Vagina (tissue), 2 donors: ENCODE measurements at places on chromosomes 1 and 21. TPM values are rescaled to one million over a fixed set of nuclear protein-coding genes. Genes with fewer than 3 reads are reported as not detected.

Gene PLXNA2
- 38.3 TPM for total RNA-seq

Gene MIXL1
- not detected for total RNA-seq

Gene ADGRB2
- 3.9 TPM for total RNA-seq

Gene MYOC
- total RNA-seq: 19.4 TPM

Gene HES3
- total RNA-seq: not detected

Gene TFF1
- total RNA-seq: not detected

Gene C4BPB
- not detected for total RNA-seq

Gene KCNJ15
- total RNA-seq: 12.3 TPM

GRCh38 chr1:238346340-238346739 lies 455.6 kb upstream of the ZP4 start:
- no peaks in the 10 kb centered on the region for H3K27me3 ChIP-seq
- H3K36me3 ChIP-seq: no peaks in the 10 kb centered on the region
- no peak overlapping the region for H3K4me3 ChIP-seq
- no peak overlapping the region for H3K27ac ChIP-seq
- H3K4me1 ChIP-seq: no peaks in the 10 kb centered on the region

GRCh38 chr1:186806477-186806876 lies 22.3 kb upstream of the PLA2G4A start:
- H3K27ac ChIP-seq: no peak overlapping the region
- no peaks in the 10 kb centered on the region for H3K36me3 ChIP-seq
- no peaks in the 10 kb centered on the region for H3K27me3 ChIP-seq
- H3K4me3 ChIP-seq: no peak overlapping the region
- DNase-seq: no peak

DNA sequence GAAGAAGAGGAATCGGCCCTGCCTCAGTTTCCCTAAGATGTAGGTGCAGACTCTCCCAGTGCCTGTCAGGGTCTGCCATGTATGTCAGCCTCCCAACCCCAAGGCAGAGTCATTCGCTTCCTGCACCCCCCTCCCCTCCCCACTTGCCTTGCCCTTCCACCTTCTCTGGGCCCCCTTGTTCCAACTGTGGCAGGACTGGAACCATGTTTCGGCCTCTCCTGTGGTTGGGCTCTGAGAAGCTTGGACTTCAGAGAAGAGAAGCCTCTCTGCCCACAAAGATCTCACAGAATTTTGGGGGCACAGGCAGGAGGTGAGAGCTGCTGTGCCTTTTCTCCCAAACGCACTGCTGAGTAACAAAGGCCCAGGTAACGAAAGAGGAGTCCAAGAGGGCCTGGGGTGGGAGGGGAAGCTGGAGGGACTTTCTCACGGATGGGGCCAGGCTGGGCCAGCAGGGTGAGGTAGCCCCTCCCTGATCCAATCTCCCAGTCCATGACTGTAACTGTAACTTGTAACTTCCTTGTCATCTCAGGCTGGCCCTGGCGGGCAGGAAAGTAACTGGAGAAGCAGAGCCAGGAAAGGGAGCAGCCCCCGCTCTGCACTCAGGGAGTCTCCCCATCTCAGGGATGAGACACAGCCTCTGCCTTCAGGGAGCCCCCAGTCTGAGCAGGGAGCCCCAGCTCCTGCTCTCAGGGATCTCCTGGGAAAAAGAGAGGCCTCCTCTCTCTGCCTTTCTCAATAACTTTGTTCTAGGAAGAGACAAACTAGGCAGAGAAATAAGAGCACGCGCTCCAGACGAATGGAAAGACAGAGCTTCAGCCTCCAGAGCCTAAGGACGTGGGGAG lies 11.3 kb downstream of the CRABP2 start:
- H3K4me1 ChIP-seq: peaks cover 56% of the 10 kb centered on the region
- H3K4me3 ChIP-seq: no peak overlapping the region
- no peak for DNase-seq
- no peaks in the 10 kb centered on the region for H3K36me3 ChIP-seq

GRCh38 chr1:221164951-221165838 lies 286.0 kb downstream of the HLX start:
- no peak for DNase-seq
- no peak overlapping the region for H3K4me3 ChIP-seq
- H3K36me3 ChIP-seq: no peaks in the 10 kb centered on the region
- H3K27ac ChIP-seq: no peak overlapping the region

DNA sequence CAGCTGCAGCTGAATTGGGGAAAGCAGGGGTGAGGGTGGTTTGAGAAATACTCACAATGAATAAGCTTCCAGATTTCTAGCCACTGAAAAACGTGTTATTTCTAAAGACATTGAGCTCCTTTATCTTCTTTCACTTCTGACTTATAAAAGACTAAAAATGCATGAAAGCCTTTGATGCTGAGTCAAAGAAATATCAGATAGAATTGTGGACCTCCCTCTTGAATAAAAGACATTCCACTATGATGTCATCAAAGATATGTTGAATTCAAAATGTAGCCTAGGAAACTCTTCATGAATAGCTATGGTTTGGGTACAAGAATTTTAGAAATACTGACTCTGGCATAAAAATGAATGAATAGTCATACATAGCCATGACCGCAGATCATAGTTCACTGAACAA lies 44.7 kb upstream of the COL24A1 start:
- H3K27me3 ChIP-seq: no peaks in the 10 kb centered on the region
- no peaks in the 10 kb centered on the region for H3K36me3 ChIP-seq
- no peak overlapping the region for H3K27ac ChIP-seq
- no peaks in the 10 kb centered on the region for H3K4me1 ChIP-seq
- DNase-seq: no peak

DNA sequence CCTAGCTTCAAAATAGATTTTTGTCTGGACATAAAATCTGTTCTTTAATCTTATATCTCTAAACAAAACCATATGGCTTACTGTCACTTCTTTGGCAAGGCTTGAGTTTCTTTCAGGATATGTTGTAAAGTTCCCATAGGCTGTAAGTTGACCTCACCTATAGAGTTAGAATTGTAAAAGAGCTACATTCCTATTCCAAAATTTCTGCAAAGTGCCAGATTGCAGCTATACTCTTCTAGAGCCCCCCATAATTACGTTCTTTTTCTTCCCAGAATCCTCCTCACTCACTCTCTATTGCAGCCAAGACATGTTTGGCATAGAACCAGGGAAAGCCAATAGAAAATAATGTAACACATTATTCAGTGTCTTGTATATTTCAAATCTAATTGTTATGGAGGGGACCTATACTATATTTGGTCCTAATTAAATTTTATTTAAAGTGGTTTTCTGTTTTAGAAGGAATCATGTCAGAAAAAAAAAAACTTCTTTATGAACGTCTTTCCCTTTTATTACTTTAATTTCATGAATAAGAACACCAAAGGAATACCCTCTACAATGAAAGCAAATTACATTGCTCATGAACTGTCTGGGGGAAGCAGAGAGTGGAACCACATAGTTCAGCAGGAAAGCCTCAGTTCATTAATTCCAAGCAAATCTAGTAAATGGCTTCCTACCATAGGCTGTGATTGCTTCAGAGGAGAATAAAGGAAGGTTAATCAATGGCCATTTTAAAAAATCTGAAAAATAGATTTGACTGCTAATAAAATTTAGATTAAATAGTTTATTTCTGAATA lies 22.3 kb downstream of the CTTNBP2NL start:
- no peak overlapping the region for H3K4me3 ChIP-seq
- no peak for DNase-seq
- no peaks in the 10 kb centered on the region for H3K27me3 ChIP-seq
- H3K27ac ChIP-seq: no peak overlapping the region

GRCh38 chr1:30523055-30524020 lies 200.0 kb downstream of the MATN1 start:
- no peak for DNase-seq
- H3K27ac ChIP-seq: peak overlapping the region; percentile 75
- H3K4me3 ChIP-seq: no peak overlapping the region
- peaks cover 51% of the 10 kb centered on the region for H3K4me1 ChIP-seq
- H3K36me3 ChIP-seq: no peaks in the 10 kb centered on the region
- H3K27me3 ChIP-seq: no peaks in the 10 kb centered on the region

DNA sequence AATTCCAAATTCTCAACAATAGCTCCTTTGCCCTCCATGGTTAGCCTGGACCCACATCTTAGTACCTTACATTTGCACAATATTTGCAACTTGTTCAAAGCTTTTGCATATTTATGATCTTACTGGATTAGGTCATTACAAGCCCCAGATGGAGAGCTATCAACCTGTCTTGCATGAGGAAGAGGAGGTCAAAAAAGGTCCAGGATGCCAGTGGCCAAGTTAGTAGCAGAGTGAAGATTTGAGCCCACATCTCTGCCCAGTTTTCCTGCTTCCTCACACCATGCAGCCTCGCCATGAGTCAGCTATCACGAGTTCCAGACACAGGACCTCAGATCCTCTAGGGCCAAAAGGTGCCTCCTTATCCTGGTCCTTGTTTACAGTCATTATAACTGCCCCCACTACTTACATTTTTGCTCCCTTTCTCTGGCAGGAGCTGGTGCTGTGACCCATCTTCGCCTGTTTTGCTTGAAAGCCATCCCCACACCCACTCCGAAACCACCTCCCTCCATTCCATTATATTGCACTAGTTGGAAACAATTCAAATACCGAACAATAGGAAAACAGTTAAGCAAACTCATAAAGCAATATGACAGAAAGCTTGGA lies 5.0 kb upstream of the AHCYL1 start:
- peak; percentile 90 for DNase-seq
- H3K36me3 ChIP-seq: no peaks in the 10 kb centered on the region
- no peak overlapping the region for H3K4me3 ChIP-seq
- peaks cover 55% of the 10 kb centered on the region for H3K4me1 ChIP-seq
- no peaks in the 10 kb centered on the region for H3K27me3 ChIP-seq
- peak overlapping the region; percentile 31 for H3K27ac ChIP-seq

DNA sequence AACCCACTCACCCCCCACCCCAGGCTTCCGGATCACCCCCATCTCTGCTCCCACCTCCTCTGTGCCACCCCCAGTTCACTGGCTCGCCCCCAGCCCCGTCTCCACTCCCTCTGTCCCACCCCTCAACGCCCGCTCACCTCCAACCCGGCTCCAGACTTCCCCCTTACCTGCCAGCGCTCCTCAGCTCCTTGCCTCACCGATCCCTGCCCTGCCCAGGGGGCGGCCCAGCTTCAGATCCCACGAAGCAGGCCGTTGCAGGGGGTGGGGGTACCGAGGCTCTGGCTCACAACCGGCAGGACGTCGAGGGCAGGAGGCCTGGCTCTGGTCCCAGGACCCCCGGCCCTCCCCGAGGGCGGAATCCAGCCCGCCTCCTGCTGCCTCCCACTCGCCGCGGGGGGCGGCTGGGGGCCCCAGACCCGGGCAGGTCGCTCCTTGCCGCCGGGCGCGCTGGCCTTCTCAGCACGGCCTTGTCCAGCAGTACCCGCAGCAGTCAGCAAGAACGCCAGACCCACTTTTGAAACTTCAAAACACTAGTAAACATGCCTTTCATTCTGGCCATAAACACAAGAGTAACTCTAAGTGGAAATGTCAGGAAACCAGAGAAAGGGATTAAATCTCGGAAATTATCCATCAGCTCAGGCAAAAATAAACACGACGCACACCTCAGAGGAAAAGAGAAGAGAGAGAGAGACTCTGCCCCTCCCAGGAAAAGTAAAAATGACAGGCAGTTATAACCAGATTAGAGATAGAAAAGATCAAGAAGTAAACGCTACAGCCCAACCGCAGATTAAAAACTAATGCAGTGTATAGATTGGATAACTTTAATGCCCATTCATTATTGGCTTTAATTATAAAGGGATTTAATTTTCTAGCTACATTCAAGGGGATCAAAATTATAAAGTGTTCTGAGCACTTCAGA lies 1.0 kb upstream of the FAM89A start:
- no peaks in the 10 kb centered on the region for H3K36me3 ChIP-seq
- no peaks in the 10 kb centered on the region for H3K27me3 ChIP-seq
- H3K4me1 ChIP-seq: peaks cover 39% of the 10 kb centered on the region
- peak overlapping the region; percentile 81 for H3K27ac ChIP-seq
- no peak for DNase-seq

DNA sequence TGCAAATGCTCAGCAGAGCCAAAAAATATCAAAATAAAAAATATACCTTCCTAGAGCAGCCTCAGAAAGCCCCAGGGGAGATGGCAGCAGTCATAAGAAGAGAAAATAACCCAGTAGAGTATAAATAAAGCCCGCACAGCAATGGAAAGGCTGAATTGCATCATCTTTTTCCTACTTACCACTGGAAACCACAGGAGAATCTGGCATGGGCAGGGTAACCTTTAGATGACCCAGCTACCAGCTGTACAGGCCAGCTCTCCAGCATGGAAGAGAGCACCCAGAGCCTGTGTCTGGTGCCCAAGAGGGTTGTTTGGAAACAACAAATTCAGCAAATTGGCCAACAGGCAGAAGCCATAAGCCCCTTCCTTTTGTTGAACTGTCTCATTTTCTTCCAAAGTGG lies 253.1 kb downstream of the OMA1 start:
- DNase-seq: no peak
- H3K36me3 ChIP-seq: no peaks in the 10 kb centered on the region
- H3K27me3 ChIP-seq: no peaks in the 10 kb centered on the region
- no peaks in the 10 kb centered on the region for H3K4me1 ChIP-seq
- H3K4me3 ChIP-seq: no peak overlapping the region
- no peak overlapping the region for H3K27ac ChIP-seq

DNA sequence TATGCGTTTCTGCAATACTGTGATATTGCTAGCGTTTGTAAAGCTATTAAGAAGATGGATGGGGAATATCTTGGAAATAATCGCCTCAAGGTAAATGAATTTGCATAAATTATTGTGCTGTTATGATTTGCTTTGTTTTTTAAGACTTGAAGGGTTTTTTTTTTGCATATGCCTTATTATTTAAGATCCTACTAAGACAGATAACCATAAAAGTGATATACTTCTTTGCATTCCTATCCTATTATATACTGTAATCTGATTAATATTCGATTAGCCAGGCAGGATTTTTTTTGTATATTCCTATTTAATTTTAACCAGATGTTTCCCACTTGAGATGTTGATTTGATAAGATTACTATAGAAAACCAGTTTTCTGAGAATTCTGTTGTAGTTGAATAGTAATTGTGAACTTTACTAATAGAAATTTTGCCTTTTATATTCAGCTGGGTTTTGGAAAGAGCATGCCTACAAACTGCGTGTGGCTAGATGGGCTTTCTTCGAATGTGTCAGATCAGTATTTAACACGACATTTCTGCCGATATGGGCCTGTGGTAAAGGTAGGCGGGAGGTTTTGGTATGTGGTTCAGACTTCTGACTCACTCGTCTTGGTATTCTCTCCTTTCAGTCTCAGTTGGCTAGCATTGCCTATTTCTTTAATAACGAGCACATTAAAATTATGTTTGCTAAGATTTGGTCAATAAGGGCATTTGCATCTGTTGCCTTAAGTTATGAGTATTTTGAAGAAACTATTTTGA lies 56.8 kb downstream of the ZBTB17 start:
- peaks cover 49% of the 10 kb centered on the region for H3K36me3 ChIP-seq
- no peak overlapping the region for H3K27ac ChIP-seq
- H3K4me1 ChIP-seq: peaks cover 14% of the 10 kb centered on the region
- no peak overlapping the region for H3K4me3 ChIP-seq
- DNase-seq: no peak

GRCh38 chr1:7011826-7012225 lies 226.6 kb downstream of the CAMTA1 start:
- no peak for DNase-seq
- no peak overlapping the region for H3K27ac ChIP-seq
- H3K27me3 ChIP-seq: no peaks in the 10 kb centered on the region
- no peaks in the 10 kb centered on the region for H3K4me1 ChIP-seq
- H3K4me3 ChIP-seq: no peak overlapping the region
- H3K36me3 ChIP-seq: no peaks in the 10 kb centered on the region
